SJCRH30 (cell line): ENCODE measurements at places on chromosomes 7 and 10. TPM values are rescaled to one million over a fixed set of nuclear protein-coding genes. Genes with fewer than 3 reads are reported as not detected.

The CCDC3 gene
- total RNA-seq: 106 and 112 TPM in 2 replicates

The ADAM22 gene
- 14.0 and 18.3 TPM in 2 replicates for total RNA-seq

The FLNC gene
- 158 and 172 TPM in 2 replicates for total RNA-seq

The PNLIPRP2 gene
- not detected in 2 replicates for total RNA-seq

The SUFU gene
- total RNA-seq: 10.5 and 12.6 TPM in 2 replicates

The TBX20 gene
- 2.0 and 2.6 TPM in 2 replicates for total RNA-seq

The GHRHR gene
- total RNA-seq: not detected in 2 replicates

The CDK13 gene
- total RNA-seq: 55.8 and 70.5 TPM in 2 replicates

DNA sequence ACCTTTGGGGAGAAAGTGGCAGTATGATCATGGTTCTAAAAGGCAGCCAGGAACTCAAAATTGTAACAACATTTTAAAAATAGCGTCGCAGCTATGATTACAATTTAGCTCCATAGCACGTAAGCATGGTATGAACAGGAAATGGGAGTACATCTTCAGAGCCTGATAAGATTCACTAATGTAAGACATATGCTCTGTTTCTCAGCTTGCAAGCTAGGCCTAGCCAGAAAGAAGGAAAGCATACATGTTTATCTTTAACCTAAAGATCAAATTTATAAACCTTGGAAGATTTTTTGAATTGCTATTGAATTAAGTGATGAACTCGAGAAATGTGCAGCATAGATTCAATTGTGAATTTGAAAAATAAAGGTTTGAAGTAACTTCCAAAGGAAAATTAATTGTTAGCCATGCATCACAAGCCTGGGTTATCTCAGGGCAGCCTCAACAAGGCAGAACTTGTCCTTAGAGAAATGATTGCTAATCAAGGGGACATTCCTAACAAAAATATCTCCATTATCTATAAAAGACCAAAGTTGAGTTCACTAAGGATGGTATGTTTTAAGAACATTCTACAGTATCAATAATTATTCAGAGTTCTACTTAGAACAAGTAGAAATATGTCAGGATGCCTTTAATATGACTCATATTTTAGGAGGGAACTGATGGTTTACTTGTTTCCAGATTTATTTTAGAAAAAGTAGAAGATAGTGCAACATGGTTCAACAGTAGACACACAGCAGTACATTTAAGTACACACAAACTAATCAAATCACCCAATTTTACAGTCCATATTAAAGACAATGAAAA lies 38.8 kb upstream of the SEPTIN7 start:
- DNase-seq: no peak
- peaks cover 5% of the 10 kb centered on the region; the same call in 1 of the 2 replicates for H3K4me1 ChIP-seq
- no peaks in the 10 kb centered on the region for H3K27me3 ChIP-seq
- H3K4me3 ChIP-seq: no peak overlapping the region

DNA sequence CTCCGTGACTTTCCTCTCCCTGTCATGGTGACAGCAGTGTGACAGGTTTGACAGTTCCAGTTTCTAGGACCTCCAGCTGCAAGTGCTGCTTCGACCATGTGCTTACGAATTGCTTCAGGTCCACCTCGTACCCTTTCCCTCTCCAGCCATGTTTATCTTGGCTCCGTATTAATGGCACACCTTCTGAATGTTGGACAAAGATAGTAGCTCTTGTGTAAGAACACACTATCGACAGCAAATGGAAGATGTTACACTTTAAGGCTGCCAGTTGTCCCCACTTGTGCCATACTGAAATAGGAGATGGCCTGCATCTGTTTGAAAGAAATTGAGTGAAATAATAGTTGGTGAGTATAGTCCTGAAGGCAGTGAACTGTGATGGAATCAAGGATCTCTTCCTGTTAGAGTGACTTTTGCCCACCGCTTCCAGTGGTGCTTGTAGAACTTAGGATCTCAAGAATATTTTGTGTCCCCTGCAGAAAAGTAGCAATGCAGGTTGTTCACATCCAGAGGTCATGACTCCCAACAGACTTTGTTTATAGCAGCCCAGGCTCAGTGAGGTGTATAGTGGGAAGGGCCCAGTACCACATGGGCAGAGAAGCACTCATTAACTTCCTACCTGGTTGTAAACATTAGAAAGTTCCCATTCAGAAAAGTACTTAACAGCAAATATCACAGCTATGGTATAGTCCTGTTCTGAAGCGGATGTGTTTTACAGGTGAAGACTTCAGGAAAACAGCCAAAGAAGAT lies 629.7 kb upstream of the GALNT17 start:
- H3K36me3 ChIP-seq: no peaks in the 10 kb centered on the region
- no peaks in the 10 kb centered on the region for H3K4me1 ChIP-seq
- H3K4me3 ChIP-seq: no peak overlapping the region

GRCh38 chr7:31883761-31884164 lies 186.4 kb downstream of the PDE1C start:
- H3K4me3 ChIP-seq: no peak overlapping the region
- no peak for DNase-seq
- no peak overlapping the region for H3K27ac ChIP-seq
- no peaks in the 10 kb centered on the region for H3K4me1 ChIP-seq

DNA sequence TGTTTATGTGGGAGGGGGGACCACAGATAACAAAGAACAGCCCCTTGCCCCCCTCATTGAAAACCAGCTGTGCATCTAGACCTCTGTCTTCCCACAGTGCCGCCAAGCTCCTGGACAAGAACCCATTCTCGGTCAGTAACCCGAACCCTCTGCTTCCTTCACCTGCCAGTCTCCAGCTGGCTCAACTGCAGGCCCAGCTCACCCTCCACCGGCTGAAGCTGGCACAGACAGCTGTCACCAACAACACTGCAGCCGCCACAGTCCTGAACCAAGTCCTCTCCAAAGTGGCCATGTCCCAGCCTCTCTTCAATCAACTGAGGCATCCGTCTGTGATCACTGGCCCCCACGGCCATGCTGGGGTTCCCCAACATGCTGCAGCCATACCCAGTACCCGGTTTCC lies 91.0 kb upstream of the PDCD4 start:
- no peak overlapping the region for H3K27ac ChIP-seq
- DNase-seq: peak; percentile 50
- no peaks in the 10 kb centered on the region for H3K27me3 ChIP-seq
- peaks cover 5% of the 10 kb centered on the region for H3K36me3 ChIP-seq
- H3K4me1 ChIP-seq: no peaks in the 10 kb centered on the region; the same call in 1 of the 2 replicates

DNA sequence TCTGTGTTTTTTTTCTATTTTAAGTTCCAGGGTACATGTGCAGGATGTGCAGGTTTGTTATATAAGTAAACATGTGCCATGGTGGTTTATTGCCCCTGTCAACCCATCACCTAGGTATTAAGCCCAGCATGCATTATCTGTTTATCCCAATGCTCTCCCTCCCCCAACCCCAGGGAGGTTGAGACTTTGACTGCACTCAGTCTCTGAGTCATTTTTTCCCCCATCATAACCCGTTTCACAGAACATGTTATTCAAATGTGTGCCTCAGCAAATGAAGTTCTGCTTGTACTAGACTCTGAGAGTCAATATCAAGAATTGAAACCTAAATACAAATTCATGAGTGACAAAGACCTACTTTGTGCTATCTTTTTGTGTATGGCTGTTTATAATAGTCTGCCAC lies 70.0 kb upstream of the CYP26C1 start:
- no peaks in the 10 kb centered on the region for H3K4me1 ChIP-seq
- H3K4me3 ChIP-seq: no peak overlapping the region
- H3K27me3 ChIP-seq: no peaks in the 10 kb centered on the region
- DNase-seq: no peak

GRCh38 chr7:141702047-141702567 lies at the start of gene DENND11:
Gene DENND11, minus strand, starts transcription at chr7:141702166. Its CDS starts 13 bp downstream, at chr7:141702153.
- peak; percentile 42 for DNase-seq
- no peak within 1 kb of the TSS for H3K27ac ChIP-seq
- H3K4me3 ChIP-seq: peak within 1 kb of the TSS; percentile 88
- H3K4me1 ChIP-seq: peaks cover 7% of the 10 kb centered on the region
- peaks cover 7% of the 10 kb centered on the region; the same call in 1 of the 2 replicates for H3K27me3 ChIP-seq

- no peak overlapping the region for H3K27ac ChIP-seq
- no peaks in the 10 kb centered on the region for H3K27me3 ChIP-seq
- no peak overlapping the region for H3K4me3 ChIP-seq
- H3K4me1 ChIP-seq: peaks cover 8% of the 10 kb centered on the region; the same call in 1 of the 2 replicates
- no peak for DNase-seq
These were observed 28.5 kb downstream of the PIP4K2A start for GRCh38 chr10:22685926-22686325.

DNA sequence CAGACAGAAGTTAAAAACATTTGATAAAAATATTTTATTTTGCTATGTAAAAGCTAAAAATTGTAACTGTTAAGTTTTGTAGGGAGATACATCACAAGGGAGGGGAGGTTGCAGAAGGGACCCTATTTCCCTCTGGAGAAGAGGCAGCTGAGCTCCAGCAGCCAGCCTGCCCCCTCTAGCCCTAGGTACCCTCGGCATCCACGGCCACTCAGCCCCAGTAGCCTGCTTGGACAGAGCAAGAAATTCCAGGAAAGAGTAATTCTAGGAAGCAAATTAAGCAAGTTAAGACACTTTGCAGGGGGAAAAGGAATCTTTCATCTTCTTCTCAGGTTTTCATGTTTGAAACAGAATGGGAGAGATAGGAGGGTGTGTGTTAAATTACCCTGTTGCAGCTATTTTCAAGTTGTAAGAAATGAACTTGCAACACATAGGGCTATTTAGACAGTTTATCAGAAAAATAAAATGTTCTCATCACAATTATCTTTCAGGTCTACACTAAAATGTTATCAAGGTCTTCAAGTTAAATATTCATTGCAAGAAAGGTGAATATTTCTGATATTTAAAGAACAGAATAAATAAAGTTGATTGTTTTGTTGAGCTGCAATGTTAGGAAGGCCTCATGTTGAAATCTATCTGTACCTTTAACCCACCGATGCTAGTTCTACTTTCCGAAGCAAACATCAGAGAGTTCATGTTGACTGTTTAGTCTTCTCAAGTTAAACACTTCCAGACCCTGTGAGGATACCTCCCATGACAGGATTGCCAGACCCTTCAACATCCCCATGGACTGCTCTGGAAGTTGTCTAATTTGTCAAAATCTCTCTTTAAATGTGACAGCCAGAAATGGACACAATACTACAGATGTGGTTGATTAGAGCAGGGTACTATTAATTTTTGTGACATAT lies 5.5 kb downstream of the SGCE start:
- peaks cover 9% of the 10 kb centered on the region for H3K4me1 ChIP-seq
- no peaks in the 10 kb centered on the region; the same call in 1 of the 2 replicates for H3K36me3 ChIP-seq
- no peak overlapping the region for H3K27ac ChIP-seq
- no peaks in the 10 kb centered on the region for H3K27me3 ChIP-seq
- DNase-seq: no peak

- no peaks in the 10 kb centered on the region for H3K36me3 ChIP-seq
- H3K27ac ChIP-seq: no peak overlapping the region
- no peaks in the 10 kb centered on the region for H3K27me3 ChIP-seq
- DNase-seq: peak; percentile 72
- H3K4me1 ChIP-seq: peaks cover 6% of the 10 kb centered on the region; the same call in 1 of the 2 replicates
These were observed 64.1 kb downstream of the TMEM168 start for GRCh38 chr7:112726076-112726475.

DNA sequence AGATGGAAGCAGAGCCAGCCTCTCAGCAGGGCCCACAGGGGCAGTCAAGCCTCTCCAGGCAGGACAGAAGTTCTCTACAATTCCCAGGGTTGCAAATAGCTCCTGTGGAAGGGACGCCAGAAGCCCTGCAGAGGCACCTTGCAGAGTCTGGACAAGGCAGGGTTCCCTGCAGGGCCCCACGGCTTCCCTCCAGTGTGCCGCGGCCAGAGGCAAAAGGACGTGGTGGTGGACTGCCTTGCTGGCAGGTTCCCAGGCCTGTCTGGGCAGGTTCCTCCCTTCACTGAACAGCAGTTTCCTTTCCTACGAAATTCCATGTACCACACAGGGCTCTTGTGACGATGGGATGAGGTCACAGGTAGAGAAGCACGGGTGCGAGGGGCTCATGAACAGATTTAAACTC lies 25.1 kb downstream of the UPP1 start:
- no peaks in the 10 kb centered on the region for H3K27me3 ChIP-seq
- no peak overlapping the region for H3K4me3 ChIP-seq
- no peaks in the 10 kb centered on the region for H3K36me3 ChIP-seq
- H3K27ac ChIP-seq: no peak overlapping the region
- H3K4me1 ChIP-seq: no peaks in the 10 kb centered on the region

DNA sequence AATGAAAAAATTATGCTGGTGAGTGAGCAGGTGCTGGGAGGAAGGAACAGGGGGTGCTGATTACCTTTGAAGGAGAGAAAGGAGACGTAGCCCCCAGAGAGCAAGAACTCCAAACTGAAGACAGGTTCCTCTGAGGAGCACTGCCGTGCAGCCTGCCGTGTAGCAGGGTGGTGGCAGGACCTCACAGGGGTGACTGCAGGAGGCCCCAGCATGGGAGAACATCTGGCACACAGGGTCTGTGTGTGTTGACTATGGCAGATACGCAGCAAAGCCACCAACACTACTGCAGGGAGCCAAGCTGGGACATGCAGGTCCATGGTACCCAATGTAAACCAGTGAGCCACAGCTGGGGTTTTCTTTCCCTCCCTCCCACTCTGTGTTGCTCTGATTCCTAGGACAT lies 192.1 kb upstream of the PDE1C start:
- no peak for DNase-seq
- no peaks in the 10 kb centered on the region for H3K4me1 ChIP-seq
- H3K27me3 ChIP-seq: no peaks in the 10 kb centered on the region

GRCh38 chr7:99242682-99243081 lies 30.0 kb upstream of the MYH16 start:
- no peak overlapping the region for H3K27ac ChIP-seq
- DNase-seq: no peak
- H3K4me3 ChIP-seq: no peak overlapping the region
- H3K36me3 ChIP-seq: no peaks in the 10 kb centered on the region

DNA sequence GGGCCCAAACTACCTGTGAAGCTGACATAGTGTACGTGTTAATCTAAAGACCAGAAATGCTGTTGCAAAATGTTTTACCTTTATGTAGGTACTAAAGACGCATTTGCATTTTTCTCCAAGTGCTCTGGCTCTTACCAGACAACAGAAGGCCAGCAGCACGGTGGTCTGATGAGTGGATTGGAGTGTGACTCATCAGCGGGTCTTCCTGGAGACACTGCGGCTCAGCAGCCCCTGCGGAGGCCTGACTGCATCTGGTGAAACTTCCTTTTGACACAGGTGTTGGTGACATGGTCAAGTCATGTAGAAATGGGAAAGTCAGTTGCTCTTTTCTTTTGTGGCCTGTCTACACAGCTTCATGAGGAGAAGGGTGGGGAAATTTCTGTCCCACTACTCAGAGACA lies 723.6 kb downstream of the INHBA start:
- H3K4me3 ChIP-seq: no peak overlapping the region
- no peaks in the 10 kb centered on the region for H3K36me3 ChIP-seq
- no peak for DNase-seq
- H3K27ac ChIP-seq: no peak overlapping the region

- DNase-seq: no peak
- no peaks in the 10 kb centered on the region for H3K36me3 ChIP-seq
- no peak overlapping the region for H3K4me3 ChIP-seq
- H3K27me3 ChIP-seq: no peaks in the 10 kb centered on the region
- peaks cover 24% of the 10 kb centered on the region for H3K4me1 ChIP-seq
These were observed 47.8 kb downstream of the NRCAM start for GRCh38 chr7:108408296-108408991.

DNA sequence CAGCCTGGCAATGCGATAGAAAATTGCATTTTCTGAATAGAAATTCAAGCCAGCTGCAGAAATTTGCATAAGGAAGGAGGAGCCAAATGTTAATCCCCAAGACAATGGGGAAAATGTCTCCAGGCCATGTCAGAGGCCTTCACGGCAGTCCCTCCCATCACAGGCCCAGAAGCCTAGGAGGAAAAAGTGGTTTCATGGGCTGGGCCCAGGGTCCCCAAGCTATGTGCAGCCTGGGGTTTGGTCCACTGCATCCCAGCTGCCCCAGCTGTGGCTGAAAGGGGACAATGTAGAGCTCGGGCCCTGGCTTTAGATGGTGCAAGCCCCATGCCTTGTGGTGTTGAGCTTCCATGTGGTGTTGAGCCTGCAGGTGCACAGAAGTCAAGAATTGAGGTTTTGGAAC lies 10.0 kb upstream of the GARIN1A start:
- H3K36me3 ChIP-seq: peaks cover 4% of the 10 kb centered on the region
- H3K27ac ChIP-seq: no peak overlapping the region
- peaks cover 24% of the 10 kb centered on the region for H3K4me1 ChIP-seq
- DNase-seq: no peak
- no peak overlapping the region for H3K4me3 ChIP-seq
